ENCODE measurements at places on chromosomes 2 and 18.

GRCh38 chr18:34740101-34740500 lies 30.0 kb downstream of the DTNA start:
- no peak for DNase-seq
- H3K36me3 ChIP-seq, result no peaks in the 10 kb centered on the region
- no peaks in the 10 kb centered on the region for H3K27me3 ChIP-seq
- no peaks in the 10 kb centered on the region for H3K4me1 ChIP-seq
- H3K4me3 ChIP-seq, result no peak overlapping the region

- no peaks in the 10 kb centered on the region for H3K36me3 ChIP-seq
- H3K27ac ChIP-seq, result no peak overlapping the region
- no peak for DNase-seq
- no peaks in the 10 kb centered on the region for H3K4me1 ChIP-seq
Measured at GRCh38 chr2:8394131-8394530, 287.7 kb upstream of the ID2 start.

GRCh38 chr2:23827287-23827686 lies 99.6 kb downstream of the ATAD2B start:
- no peaks in the 10 kb centered on the region for H3K36me3 ChIP-seq
- DNase-seq, result no peak
- no peaks in the 10 kb centered on the region for H3K27me3 ChIP-seq
- no peak overlapping the region for H3K27ac ChIP-seq

DNA sequence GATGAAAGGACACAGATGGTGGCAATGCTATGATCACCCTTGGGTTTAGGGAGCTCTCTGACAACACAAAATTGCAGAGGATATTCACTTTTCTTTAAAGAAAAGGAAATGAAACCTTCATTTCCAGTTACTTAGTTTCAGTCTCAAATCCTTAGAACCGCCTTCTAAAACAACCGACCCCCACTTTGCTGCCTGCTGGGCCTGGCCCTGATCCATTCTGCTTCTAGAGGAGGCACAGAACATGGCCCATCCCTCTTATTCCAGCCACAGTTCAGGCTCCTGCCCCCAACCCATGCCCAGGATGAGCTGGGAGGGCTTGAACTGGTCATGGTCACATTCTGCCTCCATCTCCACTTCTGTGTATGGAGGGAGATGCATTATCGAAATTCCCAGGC lies 311.6 kb downstream of the EN1 start:
- H3K27me3 ChIP-seq, result no peaks in the 10 kb centered on the region
- no peak overlapping the region for H3K27ac ChIP-seq
- H3K4me3 ChIP-seq, result no peak overlapping the region
- H3K4me1 ChIP-seq, result peaks cover 8% of the 10 kb centered on the region
- H3K36me3 ChIP-seq, result no peaks in the 10 kb centered on the region

DNA sequence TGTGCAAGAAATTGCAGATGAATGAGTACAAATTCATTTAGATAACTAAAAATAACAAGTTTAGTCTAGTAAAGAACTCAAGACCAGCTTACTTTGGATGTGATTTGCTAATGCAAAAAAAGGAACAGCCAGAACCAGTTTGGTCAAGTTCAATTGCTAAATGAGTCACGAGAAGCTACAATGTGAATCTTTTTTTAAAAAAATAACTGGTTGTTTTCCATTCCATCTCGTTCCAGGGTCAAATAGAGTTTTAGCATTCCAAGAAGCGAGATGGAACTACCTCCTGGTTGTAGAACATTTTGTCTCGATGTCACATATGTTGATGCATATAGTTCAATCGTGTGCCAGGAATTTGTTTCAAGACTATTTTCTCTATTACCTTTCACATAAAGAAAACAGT lies 65.0 kb upstream of the IKZF2 start:
- H3K4me3 ChIP-seq, result no peak overlapping the region
- no peak overlapping the region for H3K27ac ChIP-seq
- no peak for DNase-seq
- no peaks in the 10 kb centered on the region for H3K36me3 ChIP-seq
- H3K4me1 ChIP-seq, result no peaks in the 10 kb centered on the region
